ENCODE measurements at places on chromosomes 3 and 15. TPM values are rescaled to one million over a fixed set of nuclear protein-coding genes. Genes with fewer than 3 reads are reported as not detected.

SH2D7 gene
- total RNA-seq: not detected

FOXB1 gene
- not detected for total RNA-seq

STRA6 gene
- total RNA-seq: not detected

SLCO3A1 gene
- total RNA-seq: 62.8 TPM

SPG11 gene
- total RNA-seq: 118 TPM

ASB14 gene
- total RNA-seq: not detected

GRAMD2A gene
- 4.6 TPM for total RNA-seq

KLHL6 gene
- total RNA-seq: 0.58 TPM

DCLK3 gene
- not detected for total RNA-seq

P2RY14 gene
- 3.7 TPM for total RNA-seq

ANKDD1A gene
- total RNA-seq: 2.8 TPM

HSPBAP1 gene
- 19.0 TPM for total RNA-seq

CASR gene
- total RNA-seq: not detected

FBXL22 gene
- 1.2 TPM for total RNA-seq

IL20RB gene
- total RNA-seq: 263 TPM

GOLGA8Q gene
- 0.93 TPM for total RNA-seq

RFTN1 gene
- total RNA-seq: 25.6 TPM

CP gene
- total RNA-seq: 15.0 TPM

FAM43A gene
- 104 TPM for total RNA-seq

IQCF5 gene
- total RNA-seq: not detected

DLEC1 gene
- 0.08 TPM for total RNA-seq

U2SURP gene
- 63.3 TPM for total RNA-seq

ARPP19 gene
- 76.1 TPM for total RNA-seq

C3orf85 gene
- not detected for total RNA-seq

PXYLP1 gene
- total RNA-seq: 10.8 TPM

TIMP4 gene
- 14.1 TPM for total RNA-seq

GPR62 gene
- not detected for total RNA-seq

MYL3 gene
- total RNA-seq: 1.3 TPM

ADAMTS9 gene
- total RNA-seq: 2.2 TPM

TNFAIP8L3 gene
- 24.0 TPM for total RNA-seq

LMAN1L gene
- total RNA-seq: not detected

KLHL40 gene
- total RNA-seq: not detected

SNX4 gene
- 22.4 TPM for total RNA-seq

CNOT10 gene
- 23.4 TPM for total RNA-seq

FMN1 gene
- 19.0 TPM for total RNA-seq

XYLB gene
- total RNA-seq: 2.6 TPM

XCR1 gene
- 8.2 TPM for total RNA-seq

Measured in lower leg skin (tissue), 4 donors.